ENCODE measurements at places on chromosomes 16 and 17. TPM values are rescaled to one million over a fixed set of nuclear protein-coding genes. Genes with fewer than 3 reads are reported as not detected.

DNA sequence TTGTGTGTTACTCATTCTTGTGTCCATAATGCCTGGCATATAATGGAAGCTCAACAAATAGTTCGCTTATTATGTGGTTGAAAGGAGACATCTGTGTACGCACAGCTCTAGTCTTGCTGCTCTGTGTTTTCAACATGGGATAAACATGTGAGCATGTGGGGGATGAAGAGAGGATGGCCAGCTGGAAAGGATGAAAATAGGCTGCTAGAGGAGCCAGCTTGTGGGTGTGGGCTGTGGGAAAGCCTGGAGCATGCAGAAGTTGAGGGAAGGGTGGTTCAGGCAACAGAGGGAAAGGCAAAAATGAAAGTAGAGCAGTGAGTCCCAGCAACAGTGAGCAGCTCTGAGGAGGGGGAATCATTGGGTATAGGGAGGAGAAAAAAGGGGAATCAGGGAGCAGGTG lies 324.6 kb upstream of the CDH11 start:
- DNase-seq = no peak

DNA sequence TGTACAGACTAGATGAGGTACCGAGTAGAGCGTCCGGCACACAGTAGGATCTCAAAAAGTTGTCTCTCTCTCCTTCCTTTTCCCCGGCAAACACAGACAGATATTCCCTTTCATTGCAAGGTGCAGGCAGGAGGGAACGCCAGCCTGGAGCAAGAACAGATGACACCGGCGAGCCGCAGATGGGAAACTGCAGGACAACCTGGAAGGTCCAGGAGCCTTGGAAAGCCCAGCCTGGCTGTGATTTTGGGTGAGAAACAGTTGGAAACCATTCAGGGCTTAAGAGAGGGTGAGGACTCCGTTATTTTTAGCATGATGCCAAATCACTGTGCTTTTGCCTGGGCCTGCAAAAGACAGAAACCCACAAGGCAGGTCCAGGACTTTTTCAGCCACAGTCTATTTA lies 7.3 kb downstream of the CDH11 start:
- DNase-seq = no peak

GRCh38 chr17:55513885-55514590 lies 2.8 kb upstream of the SMIM36 start:
- DNase-seq = peak; percentile 55

GRCh38 chr16:85901110-85901509 lies 2.1 kb downstream of the IRF8 start:
- DNase-seq = no peak

DNA sequence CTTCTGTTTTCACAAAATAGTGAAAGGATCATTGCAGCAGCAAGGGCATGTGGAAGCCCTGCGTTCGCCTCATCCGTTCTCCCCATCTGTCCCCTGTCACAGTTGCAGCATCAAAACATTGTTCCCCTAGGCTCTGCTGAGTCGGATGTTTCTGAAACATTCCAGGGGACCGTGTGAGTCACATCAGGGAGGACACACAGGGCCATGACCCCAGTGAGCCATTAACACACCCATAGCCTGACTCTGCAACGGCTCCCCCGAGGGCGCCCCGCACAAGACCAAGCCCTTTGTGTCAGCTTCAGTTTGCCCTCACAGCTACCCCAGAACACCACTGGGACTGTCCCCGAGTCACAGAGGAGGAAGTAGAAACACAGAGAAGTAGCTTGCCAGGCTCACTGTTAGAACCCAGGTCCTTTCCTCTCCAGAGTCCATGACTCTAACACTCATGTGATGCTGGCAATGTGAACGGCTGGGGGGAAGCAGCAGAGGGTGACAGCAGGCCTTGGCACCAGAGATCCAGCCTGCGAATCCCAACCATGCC lies 63.3 kb upstream of the HSBP1 start:
- peak; percentile 7 for DNase-seq

DNA sequence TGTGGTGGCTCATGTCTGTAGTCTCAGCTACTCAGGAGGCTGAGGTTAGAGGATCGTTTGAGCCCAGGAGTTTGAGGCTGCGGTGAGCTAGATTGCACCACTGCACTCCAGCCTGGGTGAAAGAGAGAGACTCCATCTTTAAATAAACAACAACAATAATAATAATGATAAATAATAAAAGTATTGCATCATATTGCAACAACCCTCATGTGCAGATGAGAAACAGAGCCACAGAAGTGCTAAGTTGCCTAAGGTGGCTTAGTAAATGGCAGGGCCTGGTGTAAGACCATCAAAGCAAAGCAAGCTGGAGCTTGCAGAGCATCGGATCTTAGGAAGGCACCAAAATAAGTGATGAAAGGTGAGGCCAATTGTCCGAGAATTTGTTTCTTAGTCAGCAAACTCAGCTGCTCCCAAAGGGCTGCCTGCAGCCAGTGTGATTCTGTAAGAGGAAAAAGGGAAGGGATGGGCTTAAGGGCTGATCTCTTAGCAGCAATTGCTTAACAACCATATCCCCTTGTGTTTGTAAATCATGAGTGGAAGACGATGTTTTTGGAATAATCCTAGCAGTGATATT lies 45.3 kb upstream of the HS3ST3A1 start:
- DNase-seq = no peak

- DNase-seq = no peak
Observed at GRCh38 chr17:30300818-30301217, 9.1 kb upstream of the BLMH start.

- peak; percentile 25 for DNase-seq
Observed at GRCh38 chr17:56478836-56479447, 114.6 kb upstream of the NOG start.

- DNase-seq = no peak
Observed at GRCh38 chr17:8062807-8063483, 24.1 kb downstream of the ALOX15B start.

DNA sequence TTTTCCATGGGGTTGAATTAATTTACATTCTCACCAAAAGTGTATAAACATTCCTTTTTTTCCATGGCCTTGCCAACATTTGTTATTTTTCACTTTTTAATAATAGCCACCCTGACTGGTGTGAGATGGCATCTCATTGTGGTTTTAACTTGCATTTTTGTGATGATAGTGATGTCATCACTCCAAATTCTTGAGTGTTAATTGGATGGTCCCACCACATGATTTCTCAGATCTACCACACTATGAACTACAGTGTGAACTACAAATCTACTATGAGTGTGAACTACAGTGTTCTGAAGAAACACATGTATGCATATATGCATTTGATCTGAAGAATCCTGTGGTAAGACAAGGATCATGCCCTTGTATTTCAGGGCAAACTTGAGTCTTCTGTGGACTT lies 340.1 kb downstream of the ABCC12 start:
- no peak for DNase-seq

DNA sequence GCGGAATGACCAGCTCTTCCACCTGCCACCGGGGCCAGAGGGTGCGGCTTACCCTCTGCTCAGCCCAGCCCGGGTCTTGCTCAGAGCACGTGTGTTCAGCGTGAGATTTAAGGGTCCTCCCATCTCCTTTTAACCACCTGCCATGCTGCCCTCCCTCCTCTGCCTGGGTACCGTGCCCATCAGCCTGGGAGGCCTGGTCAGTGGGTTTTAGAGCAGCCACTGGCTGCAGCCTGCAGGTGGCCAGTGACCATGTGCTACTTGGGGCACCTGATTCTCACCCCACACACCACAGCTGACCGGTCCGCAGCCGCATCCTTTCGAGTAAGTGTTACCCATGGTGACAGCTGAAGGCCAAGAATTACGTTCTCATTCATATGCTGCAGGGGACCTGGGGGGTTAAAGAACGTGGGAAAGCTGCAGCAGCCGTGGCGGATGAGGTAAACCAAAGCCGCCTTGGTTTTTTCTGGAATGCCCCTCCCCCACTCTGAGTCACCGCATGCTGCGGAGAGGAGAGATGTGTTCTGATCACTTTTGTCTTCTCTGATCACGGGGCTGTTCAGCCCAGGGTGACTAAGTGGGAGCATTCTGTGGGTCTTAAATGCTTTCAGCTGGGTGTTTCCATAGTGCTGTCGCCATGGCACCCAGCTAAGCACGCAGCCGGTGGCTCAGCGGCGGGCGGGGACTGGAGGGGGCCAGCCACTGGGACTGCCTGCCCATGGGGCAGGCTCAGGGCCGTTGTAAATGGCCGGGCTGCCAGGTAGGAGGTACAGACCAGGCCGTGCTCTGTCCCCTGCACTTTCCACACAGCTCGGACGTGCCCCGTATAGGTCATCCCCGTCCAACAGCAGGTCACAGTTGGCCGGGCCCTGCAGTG lies 59.8 kb downstream of the BAIAP2 start:
- peak; percentile 100 for DNase-seq

GRCh38 chr16:15587152-15587825 lies 55.7 kb downstream of the MARF1 start:
- no peak for DNase-seq

GRCh38 chr16:21275529-21275928 lies 2.6 kb downstream of the CRYM start:
- no peak for DNase-seq

DNA sequence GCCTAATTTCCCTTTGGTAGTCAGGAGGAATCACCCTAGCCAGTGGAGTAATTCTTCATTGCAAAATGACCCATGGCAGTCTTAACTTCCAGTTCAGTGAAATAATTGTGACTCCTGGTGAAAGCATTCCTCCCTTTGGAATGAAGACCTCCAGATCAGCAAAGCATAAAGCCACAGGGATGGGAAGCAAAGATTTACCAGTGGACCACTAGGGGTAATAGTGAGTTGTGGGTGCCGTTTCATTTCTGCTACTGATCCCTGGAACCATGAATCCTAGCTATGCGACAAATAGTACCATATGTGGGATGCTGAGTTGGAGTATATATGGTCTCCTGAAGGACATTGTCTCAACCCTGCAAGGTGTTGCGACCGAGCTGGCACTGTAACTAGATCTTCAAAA lies 13.7 kb downstream of the DYNLL2 start:
- no peak for DNase-seq

DNA sequence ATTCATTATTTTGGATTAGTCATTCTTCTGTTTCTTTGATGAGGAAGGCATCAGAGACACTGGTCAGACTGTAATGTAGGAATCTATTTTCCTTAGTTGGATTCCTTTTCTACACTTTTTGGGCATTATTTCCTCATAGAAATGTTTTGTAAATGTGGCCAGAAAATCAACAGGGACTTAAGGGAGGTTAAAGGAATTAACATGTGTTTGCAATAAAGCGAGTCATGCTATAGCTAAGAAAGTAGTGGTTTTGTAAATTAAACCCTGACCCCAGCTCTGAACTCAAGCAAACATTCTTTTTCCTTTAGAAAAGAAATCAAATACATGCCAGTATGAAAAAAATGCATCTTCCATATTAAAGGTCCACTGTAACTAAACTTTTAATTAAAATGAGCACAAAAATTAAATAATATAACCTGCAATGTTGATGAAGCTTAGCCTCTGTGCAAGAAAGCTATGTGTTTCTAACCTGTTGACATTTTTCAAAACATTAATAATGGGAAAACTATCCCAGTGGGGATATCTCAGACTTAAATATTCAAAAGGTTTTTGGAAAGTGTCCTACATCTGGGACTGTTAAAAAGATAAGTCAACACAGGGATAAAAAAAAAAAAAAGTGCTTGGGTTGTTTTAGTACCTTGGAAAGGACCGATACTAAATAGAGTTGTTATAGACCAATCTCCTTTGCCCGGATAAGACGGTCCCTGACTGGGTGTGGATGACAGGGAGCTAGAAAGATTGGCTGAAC lies 428.0 kb downstream of the CA10 start:
- DNase-seq = no peak

GRCh38 chr17:71572343-71572742 lies 548.5 kb upstream of the SOX9 start:
- DNase-seq = no peak

DNA sequence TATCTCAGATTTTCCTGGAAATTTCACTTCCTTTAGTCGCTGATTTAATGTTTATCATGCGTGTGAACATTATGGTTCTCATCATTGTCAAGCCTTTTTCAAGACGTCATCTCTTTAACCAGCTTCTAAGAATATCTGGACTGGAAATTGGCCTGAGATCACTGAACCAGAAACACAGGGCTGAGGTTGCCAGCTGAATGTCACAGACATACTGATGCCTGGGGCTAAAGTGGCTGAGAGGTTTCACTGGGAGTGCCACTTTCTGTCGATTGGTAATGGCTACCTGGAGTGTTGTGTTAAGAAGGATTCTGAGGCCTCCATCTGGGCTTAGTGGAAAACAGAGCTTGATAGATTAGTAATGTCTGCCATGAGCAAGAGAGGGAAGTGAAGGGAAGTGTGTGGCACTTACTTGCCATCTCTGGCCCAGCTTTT lies 54.2 kb downstream of the CRISPLD2 start:
- no peak for DNase-seq

DNA sequence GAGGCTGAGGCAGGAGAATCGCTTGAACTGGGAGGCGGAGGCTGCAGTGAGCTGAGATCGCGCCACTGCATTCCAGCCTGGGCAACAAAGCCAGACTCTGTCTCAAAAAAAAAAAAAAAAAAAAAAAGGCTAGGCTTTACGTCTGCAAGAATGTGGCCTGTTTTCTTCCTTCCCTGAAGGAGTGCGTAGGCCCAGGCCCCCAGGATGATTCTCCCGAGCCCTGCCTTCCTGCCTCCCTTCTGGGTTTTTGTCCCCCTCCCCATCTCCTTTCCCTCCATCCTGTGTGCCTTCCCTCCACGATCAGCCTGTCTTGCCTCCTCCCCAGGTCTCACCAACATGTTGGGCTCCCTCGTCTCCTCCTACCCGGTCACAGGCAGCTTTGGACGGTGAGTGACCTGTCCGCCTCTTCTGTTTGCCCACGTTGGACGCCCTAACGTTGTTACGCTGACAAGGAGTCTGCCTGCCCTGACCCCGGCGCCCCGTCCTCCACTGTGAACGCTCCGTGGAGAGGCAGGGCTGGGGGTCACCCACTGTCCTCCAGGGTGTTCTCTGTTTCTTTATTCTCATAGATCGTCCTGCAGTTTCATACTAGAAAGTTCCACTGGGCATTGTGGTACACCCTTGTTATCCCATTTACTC lies 15.7 kb upstream of the RNF213 start:
- DNase-seq = no peak

GRCh38 chr17:67520252-67520906 lies 143.3 kb downstream of the PITPNC1 start:
- peak; percentile 48 for DNase-seq

DNA sequence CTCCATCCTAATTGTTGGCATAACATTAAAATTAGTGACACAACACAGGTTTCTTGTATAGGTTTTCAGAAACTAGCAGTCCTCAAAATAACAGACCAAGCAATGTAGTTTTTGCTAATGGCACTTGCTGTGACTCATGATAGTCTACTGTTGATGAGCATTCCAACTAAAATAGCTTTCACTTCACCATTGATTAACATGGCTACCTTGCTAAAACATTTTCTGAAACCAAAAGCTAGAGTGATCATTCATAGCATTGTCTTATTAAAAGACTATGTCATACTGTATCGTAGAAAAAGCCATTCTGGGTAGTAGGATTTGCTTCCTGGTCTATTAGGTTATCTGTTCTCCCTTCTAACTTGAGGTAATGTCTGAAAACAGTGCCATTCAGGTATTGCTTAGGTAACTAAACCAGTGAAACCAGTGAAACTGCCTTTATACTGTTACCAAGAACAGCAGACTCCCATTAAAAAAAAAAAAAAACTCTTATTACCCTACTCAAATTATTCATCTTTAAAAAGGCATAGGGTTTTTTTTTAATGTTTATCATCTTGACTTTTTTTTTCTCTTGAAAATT lies 2.5 kb upstream of the CLTC start:
- no peak for DNase-seq

Gene CFAP97D1
- not detected for total RNA-seq

Gene WWP2
- 12.7 TPM for total RNA-seq

Gene MYH3
- total RNA-seq = 0.54 TPM

Gene RPH3AL
- 1.8 TPM for total RNA-seq

Gene FZD2
- total RNA-seq = 21.3 TPM

Gene RHBDL3
- 0.18 TPM for total RNA-seq

Gene TM4SF5
- not detected for total RNA-seq

Gene PRSS27
- under 0.01 TPM for total RNA-seq

Gene ARHGDIG
- total RNA-seq = 0.36 TPM

Gene PLD2
- 12.5 TPM for total RNA-seq

Gene TLCD2
- 0.83 TPM for total RNA-seq
